Fibroblast of skin of left quadriceps (primary cell): ENCODE measurements at places on chromosomes 1 and 21.

DNA sequence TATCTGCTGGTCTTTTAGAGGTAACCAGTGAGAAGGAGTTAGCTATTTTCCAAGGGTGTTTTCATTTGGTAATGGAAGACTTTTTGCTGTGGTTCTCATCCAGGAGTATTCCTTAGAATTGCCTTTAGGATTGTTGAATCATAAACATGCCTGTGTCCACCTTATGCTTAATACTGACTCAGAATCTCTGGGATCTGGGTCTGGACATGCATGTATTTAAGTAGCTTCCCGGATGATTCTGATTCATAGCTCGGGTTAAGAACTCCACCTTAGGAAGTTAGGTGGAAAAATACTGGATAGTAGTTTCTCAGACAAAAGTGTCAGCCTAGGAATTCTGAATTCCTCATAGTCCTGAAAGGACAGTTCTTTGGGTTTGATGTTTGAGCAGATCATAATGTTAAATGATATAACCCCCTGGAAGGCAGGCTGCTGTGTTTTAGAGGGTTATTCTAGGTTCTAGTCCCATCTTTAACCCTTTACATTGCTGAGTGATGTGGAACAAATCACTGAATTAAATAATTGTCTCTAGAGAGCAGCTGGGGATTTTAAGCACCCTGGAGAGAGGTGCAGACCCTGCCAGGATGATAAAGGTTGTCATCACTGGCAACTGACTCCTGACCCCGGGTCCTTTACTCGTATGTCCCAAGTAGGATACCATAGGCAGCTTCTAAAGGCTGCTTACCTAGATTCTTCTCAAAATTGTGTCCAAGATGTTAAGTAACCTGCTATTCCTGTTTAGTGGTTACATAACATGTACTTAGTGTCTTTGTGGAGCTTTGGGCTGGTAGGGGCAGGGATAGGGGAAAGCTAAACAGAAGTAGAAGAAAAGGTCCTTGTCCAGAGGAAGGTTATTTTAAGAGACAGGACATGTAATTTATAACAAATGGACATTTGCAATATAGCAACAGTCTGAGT, 14.5 kb upstream of the C4BPB start:
- DNase-seq = no peak

DNA sequence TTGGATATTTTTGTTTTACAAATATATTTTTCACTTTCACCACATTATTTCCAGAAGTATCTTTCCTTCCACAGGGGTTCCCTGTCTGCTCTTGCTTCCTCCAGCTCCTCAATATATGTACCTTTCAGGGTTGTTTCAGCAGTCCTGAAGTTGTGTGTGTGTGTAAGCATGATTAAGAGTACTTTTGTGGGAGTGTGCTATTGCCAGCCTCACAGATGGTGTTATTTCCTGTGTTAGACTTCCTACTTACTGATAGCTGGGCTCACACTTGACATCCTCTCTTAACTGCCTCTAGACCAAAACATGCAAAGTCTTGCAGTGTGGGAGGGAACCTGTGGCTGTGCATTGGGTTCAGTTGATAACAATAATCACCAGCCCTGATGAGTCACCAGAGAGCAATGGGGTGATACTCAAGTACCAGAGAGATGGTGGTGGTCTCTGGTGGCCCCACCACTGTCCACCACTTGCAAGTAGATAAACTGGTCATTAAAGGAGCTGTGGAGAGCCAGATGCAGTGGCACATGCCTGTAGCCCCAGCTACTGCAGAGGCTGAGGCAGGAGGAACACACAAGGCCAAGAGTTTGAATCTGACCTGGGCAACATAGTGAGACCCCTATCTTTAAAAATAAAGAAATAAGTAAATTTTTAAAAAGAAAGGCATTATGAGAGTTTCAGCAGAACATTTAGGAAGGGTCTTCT, 126.7 kb downstream of the NR5A2 start:
- DNase-seq = no peak

DNA sequence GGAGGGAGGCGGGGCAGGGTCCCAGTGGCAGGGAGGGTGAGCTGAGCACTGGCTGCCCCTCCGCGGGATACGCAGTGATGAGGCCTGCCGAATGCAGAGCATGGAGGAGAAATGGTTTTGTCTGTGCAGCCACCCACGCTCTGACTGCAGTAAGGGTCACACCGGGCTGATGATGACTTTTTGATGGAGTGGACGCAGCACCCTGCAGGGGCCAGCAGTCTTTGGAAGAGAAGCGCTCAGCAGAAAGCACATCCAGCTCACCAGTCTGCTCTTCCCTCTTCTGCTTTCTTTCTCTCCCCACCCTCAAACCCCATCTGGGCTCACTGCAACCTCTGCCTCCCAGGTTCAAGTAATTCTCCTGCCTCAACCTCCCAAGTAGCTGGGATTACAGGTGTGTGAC, 61.9 kb upstream of the ATP1A1 start:
- no peak for DNase-seq

GRCh38 chr1:53644496-53644895, 94.5 kb downstream of the GLIS1 start:
- no peak for DNase-seq

GRCh38 chr21:44539991-44540666, at the start of gene KRTAP10-1:
TSS of gene KRTAP10-1 (minus strand) at chr21:44540195. CDS start at chr21:44540150, 45 bp downstream.
- DNase-seq = no peak

DNA sequence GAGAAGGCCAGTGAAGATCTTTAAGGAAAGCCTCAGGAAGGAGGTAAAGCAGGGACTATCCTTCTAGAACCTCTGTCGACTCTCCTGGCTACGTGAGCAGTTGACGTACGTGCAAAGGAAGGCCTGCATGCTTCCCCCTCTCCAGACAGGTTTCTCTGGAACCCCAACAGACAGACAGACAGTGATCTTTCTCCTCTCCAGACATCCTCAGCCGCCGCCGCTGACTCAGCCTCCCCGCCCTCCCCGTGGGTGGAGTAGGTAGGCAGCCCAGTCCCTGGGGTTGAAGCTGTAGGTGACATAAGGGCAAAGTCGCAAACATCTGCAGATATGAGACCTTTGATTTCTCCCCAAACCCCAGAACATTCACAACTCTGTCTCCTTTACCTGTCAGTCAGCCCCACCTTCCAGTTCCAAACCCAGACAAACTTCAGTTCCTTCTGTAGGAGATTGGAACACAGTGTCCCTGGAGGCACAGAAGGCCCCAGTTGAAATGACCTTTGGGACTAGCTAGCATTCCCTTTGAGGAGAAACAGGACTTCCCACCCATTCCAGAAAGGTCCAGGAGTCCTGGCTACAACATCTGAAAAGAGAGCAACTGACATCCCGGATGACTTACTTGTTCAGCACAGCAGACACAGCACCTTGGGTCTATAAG, 146.0 kb upstream of the JUN start:
- no peak for DNase-seq

- DNase-seq = no peak
Measured at GRCh38 chr21:15065392-15066122, 757 bp upstream of the NRIP1 start.

GRCh38 chr1:99599678-99600175, 46.2 kb upstream of the PALMD start:
- DNase-seq = peak; percentile 81

- peak; percentile 79 for DNase-seq
Measured at GRCh38 chr1:154972213-154972516, 1.6 kb upstream of the SHC1 start.
